ENCODE measurements at places on chromosomes 6 and 20. TPM values are rescaled to one million over a fixed set of nuclear protein-coding genes. Genes with fewer than 3 reads are reported as not detected.

DNA sequence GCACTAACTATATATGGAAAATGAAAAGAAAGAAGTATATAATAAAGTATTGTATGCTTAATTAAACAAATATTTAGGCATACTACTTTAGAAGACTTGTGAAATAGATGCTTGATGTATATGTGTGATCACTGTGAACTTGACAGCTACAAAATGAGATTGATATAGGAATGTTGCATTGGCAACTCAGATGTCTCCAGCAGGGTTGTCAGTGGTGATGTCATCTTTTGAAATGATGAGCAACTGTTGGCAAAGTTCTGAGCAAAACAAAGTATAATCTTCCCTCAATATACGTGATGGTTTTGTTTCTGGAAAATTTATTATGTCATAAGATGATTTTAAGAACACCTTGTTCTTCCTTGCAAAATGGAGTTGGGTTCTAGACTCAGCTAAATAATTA is 133.8 kb downstream of the ARID1B start:
- no peak overlapping the region for H3K27ac ChIP-seq
- peaks cover 22% of the 10 kb centered on the region for H3K36me3 ChIP-seq
- H3K4me1 ChIP-seq = peaks cover 41% of the 10 kb centered on the region
- H3K27me3 ChIP-seq = no peaks in the 10 kb centered on the region
- DNase-seq = no peak
- no peak overlapping the region for H3K4me3 ChIP-seq

PACSIN1 gene
- total RNA-seq = 1.6 TPM

- no peak overlapping the region for H3K4me3 ChIP-seq
- H3K4me1 ChIP-seq = peaks cover 9% of the 10 kb centered on the region
- peaks cover 16% of the 10 kb centered on the region for H3K27me3 ChIP-seq
- peak; percentile 65 for DNase-seq
- no peaks in the 10 kb centered on the region for H3K36me3 ChIP-seq
Observed at GRCh38 chr6:134111062-134111677, 58.7 kb upstream of the SLC2A12 start.

DNA sequence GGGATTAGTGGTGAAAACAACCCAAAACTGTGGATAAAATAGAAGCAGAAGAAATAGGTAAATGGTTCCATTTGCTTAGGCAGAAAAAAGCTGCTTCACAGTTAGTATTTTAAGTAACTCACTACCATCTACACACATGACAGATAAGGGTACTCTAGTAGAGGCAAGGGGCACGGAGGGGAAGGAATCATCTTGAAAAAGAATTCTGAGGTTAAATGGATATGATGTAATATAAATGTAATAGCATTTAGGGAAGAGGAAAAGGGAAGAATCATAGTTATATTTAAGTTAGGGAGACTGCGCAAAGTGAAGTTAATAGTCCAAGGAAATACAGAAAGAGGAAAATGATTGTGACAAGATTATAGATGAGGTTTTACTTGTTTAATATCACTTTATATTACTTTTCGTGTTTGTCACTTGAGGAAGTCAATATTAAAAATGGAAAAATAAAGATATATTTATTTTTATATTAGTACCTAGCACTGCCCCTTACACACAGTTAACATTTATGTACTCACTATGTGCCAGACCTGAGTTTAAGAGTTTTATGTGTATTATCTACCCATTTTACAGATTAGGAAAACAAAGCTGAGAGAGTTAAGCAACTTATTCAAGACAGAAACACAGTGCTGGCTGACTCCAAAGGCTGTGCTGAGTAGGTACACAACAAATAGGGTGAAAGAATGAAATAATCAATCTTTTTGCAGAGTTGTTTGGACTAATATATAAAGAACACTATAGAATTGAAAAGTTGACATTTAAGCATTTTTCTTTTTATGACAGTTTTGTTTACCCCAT is 128.1 kb downstream of the REV3L start:
- H3K4me3 ChIP-seq = no peak overlapping the region
- no peaks in the 10 kb centered on the region for H3K27me3 ChIP-seq
- H3K36me3 ChIP-seq = peaks cover 12% of the 10 kb centered on the region
- H3K27ac ChIP-seq = no peak overlapping the region
- no peaks in the 10 kb centered on the region for H3K4me1 ChIP-seq

Data from activated CD4-positive, alpha-beta T cell treated with anti-CD3 and anti-CD28 coated beads, Interleukin-2, amount 10 ng/mL, durations not matched to agents 7 days and 5 days (primary cell).